T-helper 2 cell (primary cell): ENCODE measurements at places on chromosomes 11 and 22.

- DNase-seq: no peak
Measured at GRCh38 chr22:35684270-35684700, 33.4 kb upstream of the APOL5 start.

GRCh38 chr11:112016765-112017376, 8.3 kb upstream of the DLAT start:
- DNase-seq: no peak

DNA sequence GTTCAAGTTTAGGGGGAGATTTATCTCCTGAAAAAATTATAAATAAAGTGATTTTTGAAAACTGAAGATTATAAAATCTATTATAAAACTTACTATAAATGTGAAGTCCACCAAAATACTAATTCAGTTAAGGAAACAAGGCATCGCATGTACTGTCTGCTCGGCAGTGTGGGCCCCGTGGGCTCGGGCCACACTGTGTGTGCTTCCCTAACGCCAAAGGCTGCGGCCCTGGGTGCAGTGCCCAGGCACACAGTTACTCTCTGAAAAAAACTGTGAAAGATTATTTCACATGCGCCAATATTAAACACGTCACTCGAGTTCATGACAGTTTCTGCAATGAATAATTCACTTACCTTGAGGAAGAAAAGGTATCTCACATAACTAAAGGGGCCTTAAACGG, 39.8 kb downstream of the BRD1 start:
- no peak for DNase-seq

GRCh38 chr11:3735827-3736226, 61.5 kb downstream of the NUP98 start:
- DNase-seq: no peak

DNA sequence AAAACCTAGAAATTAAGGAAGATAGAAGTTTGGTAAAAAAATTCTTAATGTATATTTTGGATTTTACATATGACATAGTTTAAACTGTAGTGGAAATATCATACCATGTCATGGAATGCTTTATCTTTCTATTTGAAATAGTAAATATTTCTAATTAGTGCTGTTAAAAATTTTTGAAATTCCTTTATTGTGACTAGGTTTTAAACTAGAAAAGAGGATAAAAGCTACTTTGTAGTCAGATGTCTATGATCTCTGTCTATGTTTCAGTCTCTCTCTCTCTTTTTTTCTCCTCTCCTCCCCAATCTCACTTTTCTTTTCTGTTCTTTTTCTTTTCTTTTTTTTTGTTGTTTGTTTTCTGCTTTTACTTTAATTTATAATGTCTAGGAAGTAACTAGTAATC, 226.2 kb downstream of the TMEM135 start:
- no peak for DNase-seq

- no peak for DNase-seq
Measured at GRCh38 chr11:129840236-129840635, 24.6 kb downstream of the TMEM45B start.

GRCh38 chr22:30541961-30542810, 4.4 kb downstream of the SEC14L6 start:
- DNase-seq: no peak

- no peak for DNase-seq
Measured at GRCh38 chr11:46247659-46248058, 29.8 kb upstream of the CREB3L1 start.

- peak; percentile 75 for DNase-seq
Measured at GRCh38 chr11:235997-236773, at the start of gene SIRT3. TSS of gene SIRT3 (minus strand) at chr11:236342. CDS start at chr11:236328, 14 bp downstream.

- DNase-seq: no peak
Measured at GRCh38 chr11:1948389-1948788, 1.3 kb downstream of the MRPL23 start.

- DNase-seq: no peak
Measured at GRCh38 chr11:56819916-56820315, 71.4 kb upstream of the OR9G4 start.

- DNase-seq: no peak
Measured at GRCh38 chr11:64410404-64410734, 51.4 kb downstream of the RPS6KA4 start.

DNA sequence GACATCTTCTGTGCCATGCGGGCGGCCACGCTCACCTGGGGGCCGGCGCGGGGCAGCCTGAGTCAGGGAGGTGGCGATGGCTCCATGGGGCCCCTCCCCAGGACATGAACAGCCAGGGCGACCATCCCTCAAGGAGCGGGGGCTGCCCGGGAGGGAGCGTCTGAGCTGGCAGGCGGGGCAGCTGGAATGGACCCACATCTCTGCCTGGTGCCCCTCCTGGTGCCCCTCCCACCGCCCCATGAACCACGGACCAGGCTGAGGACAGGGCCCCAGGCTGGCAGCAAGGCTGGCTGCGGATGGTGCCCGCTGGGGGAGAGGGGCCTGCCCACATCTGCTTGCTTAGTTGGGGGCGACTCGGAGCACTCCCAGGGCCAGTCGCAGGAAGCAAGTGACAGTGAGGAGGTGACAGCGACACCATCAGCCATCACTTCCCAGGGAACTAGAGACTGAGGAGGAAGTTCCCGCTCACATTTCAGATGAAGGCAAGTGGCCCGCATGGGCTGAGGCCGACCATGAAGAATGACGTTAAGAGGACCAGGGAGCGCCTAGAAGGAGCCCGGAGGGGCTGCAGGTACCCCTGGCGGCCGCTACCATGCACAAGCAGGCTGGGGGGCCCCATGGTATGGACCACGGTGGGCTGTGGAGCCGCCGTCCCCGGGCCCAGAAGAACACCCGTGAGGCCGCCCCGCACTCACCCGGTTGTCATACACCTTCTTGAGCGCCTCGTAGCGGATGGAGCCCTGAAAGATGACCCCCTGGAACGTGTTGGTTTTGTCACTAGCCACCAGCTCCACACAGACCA, 37.3 kb downstream of the KIAA0930 start:
- no peak for DNase-seq

GRCh38 chr11:126607374-126607773, 251.9 kb downstream of the ST3GAL4 start:
- DNase-seq: no peak

GRCh38 chr11:121464352-121464946, 11.7 kb upstream of the SORL1-AS1 start:
- DNase-seq: peak; percentile 94

DNA sequence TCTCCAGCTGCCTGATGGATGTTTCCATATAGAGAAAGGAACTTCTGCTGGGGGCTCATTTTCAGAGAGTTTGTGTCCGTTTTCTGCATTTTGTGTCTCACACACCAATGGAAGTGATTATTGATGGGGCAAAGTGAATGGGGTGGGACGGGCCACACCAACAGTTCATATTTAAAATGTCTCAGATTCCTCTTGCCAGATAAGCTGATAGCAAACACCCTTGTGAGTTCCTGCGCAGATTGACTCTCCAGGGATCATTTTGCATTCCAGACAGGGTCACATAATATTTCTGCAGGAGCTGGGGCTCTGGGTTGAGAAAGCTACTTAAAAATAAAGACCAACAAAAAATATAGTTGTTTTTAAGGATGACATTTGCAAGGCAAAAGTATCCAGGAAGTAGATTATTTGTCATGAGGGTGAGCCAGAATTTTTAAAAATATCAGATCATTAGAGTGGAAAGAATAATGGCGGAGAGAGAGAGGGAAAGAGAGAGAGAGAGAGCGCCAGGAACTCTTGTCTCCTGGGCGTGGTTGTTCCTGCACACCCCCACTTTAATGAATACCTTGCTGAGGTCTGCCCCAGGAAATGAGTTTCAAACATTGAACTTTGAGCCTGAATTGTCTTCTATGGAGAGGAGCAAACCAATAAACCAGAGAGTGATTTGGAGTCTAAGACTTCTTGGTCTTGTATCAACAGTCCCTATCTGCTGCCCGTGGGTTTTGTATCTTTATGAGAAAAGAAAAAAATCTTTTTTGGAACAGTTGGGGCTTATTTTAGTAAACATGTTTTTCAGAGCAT, 33.3 kb downstream of the MICAL2 start:
- no peak for DNase-seq

GRCh38 chr11:70601861-70602538, 203.7 kb downstream of the CTTN start:
- DNase-seq: no peak

- DNase-seq: no peak
Measured at GRCh38 chr11:132793831-132794230, 738.5 kb downstream of the OPCML start.

DNA sequence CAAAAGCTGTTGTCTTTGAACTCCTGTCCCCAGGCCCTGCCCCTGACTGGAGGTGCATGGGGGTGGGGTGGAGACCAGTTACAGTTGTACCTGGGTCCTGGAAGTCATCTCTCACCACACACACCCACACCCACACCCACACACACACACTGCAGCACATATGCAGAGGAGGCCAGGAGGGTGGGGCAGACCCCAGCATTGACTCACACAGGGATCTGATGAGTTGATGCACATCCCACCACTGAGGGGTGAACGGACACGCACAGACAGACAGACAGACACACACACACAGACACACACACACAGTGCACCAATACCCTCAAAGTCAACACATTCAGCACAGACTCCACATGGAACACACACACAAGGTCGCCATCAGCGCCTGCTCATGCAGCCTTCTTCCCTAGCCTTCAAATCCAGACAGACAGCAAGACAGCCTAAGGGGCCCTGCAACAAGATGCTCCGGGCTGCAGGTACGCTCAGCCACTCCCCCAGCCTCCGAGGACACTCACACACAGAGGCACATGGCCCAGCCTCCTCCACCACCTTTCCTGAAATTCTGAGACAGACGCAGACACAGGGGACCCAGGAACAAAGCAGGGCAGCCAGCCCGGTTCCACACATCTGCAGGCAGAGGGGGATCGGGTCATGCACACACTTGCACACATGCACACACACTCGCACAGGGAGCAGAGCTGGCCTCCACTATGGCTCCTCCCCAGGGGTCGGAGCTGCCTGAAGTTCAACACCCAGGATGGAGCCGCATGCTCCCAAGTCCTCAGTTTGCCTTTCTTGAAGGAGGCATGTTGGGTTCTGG, 26.5 kb downstream of the SYT7 start:
- DNase-seq: no peak

- DNase-seq: no peak
Measured at GRCh38 chr11:71396548-71397123, 51.6 kb downstream of the DHCR7 start.

DNA sequence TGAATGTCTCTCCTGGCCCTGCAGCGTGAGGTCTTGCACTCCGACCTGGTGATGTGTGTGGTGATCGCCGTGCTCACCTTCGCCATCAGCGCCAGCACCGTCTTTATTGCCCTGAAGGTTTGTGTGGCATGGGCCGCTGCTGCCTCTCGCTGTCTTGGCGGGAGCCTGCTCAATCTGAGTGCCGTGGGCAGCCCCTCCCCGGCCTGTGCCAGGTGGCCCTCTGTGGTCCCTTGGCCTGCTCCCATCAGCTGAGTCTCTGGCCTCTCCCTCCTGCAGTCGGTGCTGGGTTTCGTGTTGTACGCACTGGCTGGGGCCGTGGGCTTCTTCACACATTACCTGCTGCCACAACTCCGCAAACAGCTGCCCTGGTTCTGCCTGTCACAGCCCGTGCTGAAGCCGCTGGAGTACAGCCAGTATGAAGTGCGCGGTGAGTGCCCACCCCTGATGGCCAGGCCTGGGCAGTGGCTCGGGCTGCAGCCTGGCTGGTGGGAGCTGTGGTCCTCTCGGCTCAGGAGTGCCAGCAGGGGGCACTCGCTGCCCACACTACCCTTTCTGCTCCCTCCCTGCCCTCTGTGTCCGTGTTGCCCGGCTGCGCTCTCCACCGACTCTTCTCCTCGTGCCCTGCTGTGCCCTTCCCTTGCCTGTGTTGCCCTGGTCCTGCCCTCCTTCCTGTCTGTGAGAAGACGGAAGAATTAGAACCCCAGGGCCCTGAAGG, 10.2 kb downstream of the PCNX3 start:
- DNase-seq: no peak

- no peak for DNase-seq
Measured at GRCh38 chr11:10667521-10667885, 26.1 kb downstream of the IRAG1 start.

DNA sequence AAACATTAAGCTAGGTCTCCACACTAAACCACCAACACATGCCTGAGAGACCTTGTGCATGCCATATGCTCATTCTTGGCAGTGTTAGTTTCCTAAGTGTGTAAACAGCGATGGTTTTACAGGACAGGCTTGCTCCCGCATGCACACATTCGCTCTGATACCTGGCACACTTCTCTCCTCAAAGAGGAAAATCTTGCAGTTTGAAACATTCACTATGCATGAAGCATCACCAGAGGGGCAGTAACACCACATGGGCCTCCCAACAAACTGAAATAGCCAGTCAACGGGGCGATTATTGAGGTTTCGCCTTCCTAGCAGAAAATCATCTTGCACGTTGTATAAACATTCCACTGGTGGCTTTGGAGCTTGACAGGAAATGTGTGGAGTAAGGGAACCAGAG, 52.6 kb downstream of the ABTB2 start:
- no peak for DNase-seq

DNA sequence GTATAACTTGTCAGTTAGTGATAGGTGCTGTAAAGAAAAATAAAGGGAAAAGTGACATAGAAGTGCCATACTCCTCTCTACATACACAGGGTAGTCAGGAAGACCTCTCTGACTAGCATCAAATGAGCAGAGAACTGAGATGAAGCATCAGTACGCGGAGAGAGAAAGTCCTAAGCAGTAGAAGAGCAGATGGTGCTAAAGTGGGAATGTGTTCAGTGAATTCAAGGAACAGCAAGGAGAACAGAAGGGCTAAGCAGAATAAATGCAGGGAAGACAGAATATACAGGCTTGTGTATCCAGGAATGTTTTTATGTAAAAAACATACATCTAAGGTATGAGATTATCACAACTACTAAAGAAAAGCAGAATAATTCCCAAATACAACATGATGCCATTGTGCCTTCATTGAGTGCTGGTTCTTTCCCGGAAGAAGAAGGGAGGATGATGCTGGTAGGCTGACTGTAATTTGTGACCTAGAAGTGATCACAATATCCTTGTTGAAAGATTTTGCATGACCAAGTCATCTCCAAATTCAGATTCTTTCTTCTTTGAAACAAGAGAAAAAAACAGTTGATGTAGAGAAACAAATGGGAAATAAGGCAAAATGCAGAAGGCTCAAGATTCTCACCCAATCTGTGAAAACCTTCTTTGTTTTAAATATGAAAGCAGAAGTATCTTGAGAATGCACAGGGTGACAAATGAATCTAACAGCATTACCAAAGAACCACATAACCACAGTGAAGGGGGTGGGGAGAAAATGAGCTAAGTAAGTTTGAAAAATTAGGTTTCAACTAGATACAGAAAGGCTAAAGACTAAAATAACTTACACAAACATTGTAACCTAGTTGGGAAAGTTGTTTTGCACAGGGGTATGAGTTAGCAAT, 20.5 kb downstream of the MRE11 start:
- no peak for DNase-seq

- DNase-seq: no peak
Measured at GRCh38 chr11:92131289-92131865, 93.2 kb upstream of the FAT3 start.
